EL (cell line): ENCODE measurements at places on chromosomes 12 and 14.

DNA sequence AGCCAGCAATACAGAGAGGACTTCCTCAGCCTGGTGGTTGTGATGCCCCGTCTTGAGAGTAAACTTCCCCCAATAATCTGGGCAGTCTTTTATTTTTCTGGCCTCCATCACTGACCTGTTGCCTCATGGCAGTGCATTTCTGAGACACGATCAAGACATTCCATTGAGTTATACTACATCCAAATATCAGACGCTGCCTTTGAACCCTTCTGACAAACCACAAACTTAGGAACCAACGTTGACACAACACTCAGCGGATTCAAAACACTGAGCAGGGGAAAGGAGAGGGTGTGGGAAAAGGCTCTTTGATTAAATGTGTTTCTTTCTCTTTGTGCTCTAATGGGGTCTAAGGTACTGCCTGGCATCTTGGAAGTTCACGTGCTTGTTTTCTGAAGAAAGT is 100.7 kb upstream of the TBX5 start:
- DNase-seq = no peak

GRCh38 chr12:46944088-46944487 is 118.3 kb upstream of the SLC38A4 start:
- DNase-seq = peak; percentile 72

DNA sequence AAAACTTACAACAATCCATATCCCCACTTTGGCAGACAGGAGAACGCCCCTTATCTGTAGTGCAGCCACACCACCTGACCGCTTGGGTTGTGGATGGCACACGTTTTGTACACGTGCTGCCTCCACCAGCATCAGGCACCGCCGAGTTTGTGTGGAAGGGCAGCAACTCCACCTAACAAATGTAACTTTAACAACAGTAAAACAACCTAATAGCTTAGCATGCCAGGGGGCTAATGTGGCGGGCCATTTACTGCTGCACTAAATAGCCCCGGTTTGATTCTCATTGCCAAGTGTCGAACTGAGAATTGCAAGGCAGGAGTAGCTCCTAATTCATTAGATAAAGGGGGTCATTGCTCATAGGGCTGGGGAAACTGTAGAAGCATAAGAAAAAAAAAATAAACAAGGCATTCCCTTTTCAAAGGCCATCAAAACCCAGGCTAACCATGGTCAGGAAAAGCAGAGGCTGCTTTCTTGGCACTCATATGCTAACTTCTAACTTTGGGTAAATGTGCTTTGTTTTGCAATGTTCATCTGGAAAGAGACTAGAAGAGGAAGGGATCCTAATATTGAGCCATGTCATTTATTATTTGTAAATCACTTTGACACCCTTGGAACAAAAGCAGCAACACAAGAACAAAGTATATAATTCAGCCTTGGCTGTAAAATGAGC is 279.7 kb upstream of the SOX5 start:
- DNase-seq = no peak

GRCh38 chr12:42277396-42278127 is 39.5 kb upstream of the YAF2 start:
- DNase-seq = no peak

DNA sequence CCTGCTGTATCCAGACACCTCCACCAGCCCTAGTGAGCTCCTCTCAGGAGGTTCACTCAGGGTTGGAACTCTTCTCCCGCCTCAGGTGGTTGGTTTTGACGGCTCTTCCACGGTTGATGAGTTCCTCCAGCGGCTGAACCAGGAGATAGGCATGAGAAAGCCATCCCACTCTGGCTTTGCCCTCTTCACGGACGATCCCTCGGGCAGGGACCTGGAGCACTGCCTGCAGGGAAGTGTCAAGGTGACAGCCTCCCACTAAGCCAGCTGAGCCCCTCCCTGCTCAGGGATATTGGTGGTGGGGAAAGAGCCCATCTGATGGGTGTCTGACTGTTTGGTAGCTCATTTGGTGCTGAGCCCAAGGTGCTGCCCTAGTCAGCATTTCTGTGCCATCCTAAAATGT is 20.4 kb downstream of the PIGH start:
- no peak for DNase-seq

DNA sequence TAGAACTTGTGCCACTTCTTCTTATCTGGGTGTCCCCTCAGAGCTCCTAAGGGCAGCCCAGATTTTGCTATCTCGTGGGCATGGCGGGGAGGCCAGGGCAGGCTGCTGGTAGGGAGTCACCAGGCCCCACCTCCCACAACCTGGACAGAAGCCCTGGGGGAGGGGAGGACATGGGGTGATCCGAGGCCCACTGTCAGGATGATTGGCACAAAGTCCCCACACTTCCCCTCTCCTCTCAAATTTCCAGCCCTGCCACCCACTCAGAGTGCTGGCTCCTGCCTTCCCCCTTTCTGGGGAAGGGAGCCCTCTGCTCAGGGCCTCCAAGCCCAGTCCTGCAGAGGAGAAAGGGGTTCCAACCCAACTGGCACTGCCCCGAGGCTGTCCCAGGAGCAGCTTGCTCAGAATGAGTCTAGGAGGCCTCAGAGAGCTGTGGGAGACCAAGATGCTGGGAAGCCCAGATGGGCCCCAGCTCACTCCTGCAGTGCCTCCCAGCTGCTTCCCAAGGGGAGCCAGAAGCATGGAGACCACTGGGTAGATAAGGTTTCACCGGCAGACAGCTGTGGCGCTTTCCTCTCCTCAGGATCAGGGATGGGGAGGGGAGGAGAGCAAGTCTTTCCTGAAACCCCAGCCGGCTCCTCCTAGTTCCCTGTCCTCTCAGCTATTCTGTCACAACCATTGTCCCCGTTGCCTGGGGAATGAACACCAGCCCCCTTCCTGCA is 82.8 kb downstream of the B4GALNT3 start:
- DNase-seq = no peak

GRCh38 chr14:105355850-105356604 is 41.5 kb downstream of the PACS2 start:
- DNase-seq = no peak

GRCh38 chr14:96088074-96088473 is 48.9 kb downstream of the C14orf132 start:
- DNase-seq = no peak

- no peak for DNase-seq
Measured at GRCh38 chr12:24814379-24815113, 134.4 kb downstream of the BCAT1 start.

- DNase-seq = no peak
Measured at GRCh38 chr12:7210642-7211151, 21.2 kb downstream of the PEX5 start.

DNA sequence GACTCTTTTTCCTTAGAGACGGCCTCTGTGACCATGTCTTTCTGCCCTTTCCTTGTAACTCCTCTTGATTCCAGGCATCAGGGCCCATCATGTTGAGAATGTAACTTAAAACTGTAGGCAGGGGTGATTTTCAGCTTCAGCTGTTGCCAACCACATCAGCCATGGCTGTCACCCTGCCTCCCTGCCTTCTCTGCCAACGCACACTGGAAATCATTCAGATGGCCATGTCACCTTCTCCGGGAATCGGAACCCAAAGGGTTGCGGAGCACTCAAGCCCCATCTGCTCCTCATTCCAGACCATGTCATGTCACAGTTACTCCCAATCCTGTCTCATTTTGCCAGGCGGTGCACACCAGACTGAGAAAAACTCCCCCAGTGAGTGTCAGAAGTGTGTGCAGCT is 72.1 kb downstream of the EMP1 start:
- DNase-seq = no peak

DNA sequence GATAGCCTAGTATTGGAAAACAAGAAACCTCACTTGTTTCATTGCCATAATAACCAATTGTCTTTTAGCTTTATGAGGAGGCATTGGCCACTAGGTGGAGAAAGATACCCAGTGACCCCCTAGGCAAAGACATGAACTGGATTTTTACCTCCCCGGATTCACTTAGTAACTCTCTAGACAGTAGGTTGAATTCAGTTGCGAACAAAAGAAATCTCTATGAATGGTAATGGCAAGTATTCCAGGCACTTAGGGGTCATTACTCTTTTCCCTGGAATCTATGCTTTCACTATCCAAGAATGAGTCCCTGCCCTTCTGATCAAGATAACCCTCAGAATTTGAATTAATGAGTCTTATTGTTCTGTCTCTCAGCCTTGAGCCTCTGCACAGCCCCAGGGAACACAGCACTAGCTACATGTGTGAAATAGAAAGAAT is 29.5 kb upstream of the RHOJ start:
- peak; percentile 77 for DNase-seq

GRCh38 chr12:68784015-68784414 is 24.0 kb upstream of the MDM2 start:
- no peak for DNase-seq

DNA sequence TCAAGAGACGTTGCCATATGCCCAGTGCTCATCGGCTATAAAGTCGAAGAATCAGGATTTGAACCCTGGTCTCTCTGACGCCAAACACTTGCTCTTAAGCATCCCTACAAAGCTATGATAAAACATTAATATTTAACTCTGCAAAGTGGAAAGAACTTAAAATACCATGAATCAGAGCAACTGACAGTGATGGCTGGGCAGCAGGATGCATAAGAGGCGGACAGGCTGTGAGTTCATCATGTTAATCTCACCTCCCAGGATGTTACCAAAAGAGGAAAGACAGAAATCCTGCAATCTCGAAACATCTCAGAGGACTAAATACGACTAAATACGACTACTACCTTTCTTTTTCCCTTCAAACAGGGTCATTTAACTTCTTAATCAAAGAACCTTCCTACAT is 5.8 kb downstream of the DICER1 start:
- DNase-seq = no peak

- DNase-seq = peak; percentile 31
Measured at GRCh38 chr14:103629503-103630121, 601 bp downstream of the KLC1 start.

GRCh38 chr14:56196274-56196673 is 78.1 kb downstream of the PELI2 start:
- DNase-seq = peak; percentile 10

GRCh38 chr14:38496092-38496491 is 240.2 kb upstream of the CLEC14A start:
- no peak for DNase-seq

GRCh38 chr12:106914796-106915634 is 40.7 kb upstream of the TMEM263 start:
- no peak for DNase-seq

GRCh38 chr12:121637231-121637914 is 11.0 kb downstream of the ORAI1 start:
- DNase-seq = no peak

- no peak for DNase-seq
Measured at GRCh38 chr12:131157743-131158142, 204.0 kb downstream of the ADGRD1 start.

DNA sequence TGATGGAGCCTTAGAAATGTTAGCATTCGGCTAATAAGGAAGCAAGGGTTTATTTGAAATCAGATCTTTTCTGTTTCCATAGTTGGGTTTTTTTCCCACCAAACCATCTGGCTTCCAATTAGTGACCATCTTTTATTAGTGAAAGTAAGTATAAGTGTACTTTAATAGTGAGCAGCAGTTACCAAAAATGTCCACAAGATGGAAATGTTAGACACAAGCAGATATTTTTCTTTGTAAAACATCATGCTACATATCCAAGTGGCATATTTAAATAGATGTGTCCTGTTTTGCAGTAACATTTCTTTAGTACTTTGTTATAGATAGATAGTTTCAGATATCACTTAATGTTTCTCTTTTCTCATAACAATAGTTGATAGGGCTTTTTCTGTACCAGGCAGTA is 28.8 kb downstream of the YEATS4 start:
- peak; percentile 62 for DNase-seq

GRCh38 chr14:58770491-58770982 is 132.8 kb downstream of the DACT1 start:
- DNase-seq = no peak

GRCh38 chr12:79344855-79345847 is 345.6 kb downstream of the PAWR start:
- DNase-seq = peak; percentile 51

GRCh38 chr12:1611803-1612572 is 17.0 kb upstream of the WNT5B start:
- DNase-seq = peak; percentile 73

DNA sequence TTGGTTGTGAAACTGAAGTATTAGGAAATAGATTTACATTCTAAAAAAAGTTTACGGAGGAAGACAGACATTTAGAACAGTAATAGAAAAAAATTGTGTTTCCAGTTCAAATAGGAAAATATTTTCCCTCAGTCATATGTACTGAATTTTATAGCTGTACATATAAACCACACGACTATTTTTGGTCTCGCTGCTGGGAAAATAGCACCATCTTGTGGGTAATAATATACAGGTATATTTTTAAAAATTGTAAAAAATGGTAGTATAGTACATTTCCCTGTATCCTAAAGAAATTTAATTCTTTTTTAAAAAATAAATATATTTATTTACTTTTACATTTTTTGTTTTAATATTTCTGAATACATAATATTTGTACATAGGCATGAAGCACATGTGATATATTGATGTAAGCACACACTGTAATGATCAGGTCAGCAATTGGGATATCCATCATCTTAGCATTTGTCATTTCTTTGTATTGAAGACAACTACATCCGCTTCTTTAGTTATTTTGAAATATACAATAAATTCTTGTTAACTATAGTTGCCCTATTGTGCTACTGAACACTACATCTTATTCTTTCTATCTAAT is 168.6 kb downstream of the ALX1 start:
- DNase-seq = no peak
